ENCODE measurements at places on chromosomes 3 and 15.

DNA sequence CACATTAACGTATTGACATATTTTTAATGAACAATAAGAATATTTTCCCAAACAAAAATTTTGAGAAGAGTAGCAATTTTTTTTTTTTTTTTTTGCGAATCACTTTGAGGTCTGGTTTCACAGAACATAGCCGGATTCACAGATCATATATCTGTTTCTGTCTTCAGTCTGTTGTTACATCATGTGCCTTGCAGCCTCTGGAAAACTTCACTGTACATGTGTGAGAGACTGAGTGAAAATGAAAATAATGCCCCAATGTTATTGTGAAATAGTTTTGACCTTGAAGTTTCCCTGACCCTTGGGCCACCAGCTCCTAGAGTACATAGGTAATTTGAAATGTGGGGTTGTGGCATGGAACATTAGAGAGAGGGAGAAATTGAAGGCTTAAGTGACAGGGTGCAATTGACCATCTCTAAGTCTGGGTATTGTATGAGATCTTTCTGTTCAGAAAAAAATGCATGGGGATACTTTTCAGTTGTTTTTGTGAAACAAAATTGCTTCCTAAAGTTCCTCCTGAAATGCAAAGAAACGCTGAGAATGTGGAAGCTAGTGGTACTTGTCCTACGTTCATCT, 14.0 kb downstream of the ITPR1 start:
- no peak for DNase-seq

DNA sequence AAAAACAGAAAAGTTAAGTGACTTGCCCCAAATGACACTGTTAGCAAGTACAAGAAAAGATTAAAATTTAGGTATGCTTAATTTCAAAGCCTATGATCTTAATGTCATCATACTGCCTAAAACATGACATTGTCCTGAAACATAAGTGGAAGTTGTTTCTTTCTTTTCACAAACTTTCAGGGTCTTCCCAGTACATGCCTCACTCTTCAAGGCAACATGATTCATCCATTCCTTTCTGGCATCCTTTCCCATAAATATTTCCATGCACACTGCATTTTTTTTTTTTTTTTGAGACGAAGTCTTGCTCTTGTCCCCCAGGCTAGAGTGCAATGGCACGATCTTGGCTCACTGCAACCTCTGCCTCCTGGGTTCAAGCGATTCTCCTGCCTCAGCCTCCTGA, 42.5 kb upstream of the KPNA4 start:
- no peak for DNase-seq

GRCh38 chr3:79253271-79253670, 514.5 kb downstream of the ROBO1 start:
- DNase-seq, result no peak

DNA sequence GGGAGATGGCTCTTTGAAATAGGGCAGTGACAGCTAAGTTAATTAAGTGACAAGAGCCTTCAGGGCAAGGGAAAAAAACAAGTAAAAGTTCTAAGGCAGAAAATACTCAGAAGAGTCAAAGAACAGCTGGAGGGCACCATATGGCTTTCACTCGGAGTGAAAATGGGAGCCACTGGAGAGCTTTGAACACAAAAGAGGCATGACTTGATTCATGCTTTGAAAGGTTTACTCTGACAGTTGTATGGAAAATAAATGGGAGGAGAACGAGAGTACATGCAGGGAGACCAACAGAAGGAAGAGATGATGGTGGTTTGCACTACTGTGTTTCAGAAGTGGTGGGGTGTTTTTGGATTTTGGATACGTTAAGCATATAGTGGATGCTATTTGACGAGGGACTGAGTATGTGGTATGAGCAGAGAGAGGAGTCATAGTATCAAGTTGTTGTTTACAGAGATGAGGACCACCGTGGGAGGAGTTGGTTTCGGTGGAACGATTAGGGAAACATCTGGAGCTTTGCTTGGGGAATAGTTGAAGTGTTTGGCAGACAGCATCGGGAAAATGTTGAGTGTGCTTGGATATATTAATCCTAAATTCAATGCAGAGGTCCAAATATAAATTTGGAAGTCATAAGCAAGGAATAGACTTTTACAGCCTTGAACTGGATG, 411.5 kb downstream of the GABRG3 start:
- no peak for DNase-seq

DNA sequence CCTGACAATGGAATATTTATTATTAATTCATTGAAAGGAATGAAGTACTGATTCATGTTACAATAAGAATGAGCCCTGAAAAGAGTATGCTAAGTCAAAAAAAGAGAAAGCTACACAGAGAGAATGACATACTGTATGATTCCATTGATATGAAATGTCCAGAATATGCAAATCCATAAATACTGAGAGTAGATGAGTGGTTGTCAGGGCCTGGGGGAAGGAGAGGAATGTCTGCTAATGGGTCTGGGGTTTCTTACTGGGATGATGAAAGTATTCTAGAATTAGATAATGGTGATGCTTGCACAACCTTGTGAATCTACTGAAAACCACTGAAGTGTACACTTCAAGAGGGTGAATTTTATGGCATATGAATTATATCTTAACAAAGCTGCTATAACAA, 79.9 kb upstream of the HACD2 start:
- no peak for DNase-seq

GRCh38 chr3:187822402-187822801, 77.1 kb upstream of the BCL6 start:
- DNase-seq, result no peak

DNA sequence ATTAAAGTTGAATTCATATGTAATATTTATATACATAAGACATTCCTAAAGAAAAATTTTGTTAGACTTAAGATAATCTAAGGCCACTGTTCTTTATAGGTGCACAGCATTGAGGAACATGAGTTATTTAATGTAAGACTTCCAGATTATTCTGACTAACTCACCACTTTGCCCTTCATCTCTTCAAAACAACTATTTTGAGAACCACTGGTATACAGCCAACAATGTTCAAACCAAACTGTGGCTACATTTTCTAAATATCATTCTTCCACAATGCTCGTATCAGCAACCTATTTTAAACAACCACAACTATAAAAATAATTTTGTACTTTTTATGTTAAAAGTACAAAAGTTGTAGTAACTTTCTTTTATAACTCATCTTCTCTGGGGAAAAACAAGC, 199.8 kb upstream of the ALCAM start:
- no peak for DNase-seq

DNA sequence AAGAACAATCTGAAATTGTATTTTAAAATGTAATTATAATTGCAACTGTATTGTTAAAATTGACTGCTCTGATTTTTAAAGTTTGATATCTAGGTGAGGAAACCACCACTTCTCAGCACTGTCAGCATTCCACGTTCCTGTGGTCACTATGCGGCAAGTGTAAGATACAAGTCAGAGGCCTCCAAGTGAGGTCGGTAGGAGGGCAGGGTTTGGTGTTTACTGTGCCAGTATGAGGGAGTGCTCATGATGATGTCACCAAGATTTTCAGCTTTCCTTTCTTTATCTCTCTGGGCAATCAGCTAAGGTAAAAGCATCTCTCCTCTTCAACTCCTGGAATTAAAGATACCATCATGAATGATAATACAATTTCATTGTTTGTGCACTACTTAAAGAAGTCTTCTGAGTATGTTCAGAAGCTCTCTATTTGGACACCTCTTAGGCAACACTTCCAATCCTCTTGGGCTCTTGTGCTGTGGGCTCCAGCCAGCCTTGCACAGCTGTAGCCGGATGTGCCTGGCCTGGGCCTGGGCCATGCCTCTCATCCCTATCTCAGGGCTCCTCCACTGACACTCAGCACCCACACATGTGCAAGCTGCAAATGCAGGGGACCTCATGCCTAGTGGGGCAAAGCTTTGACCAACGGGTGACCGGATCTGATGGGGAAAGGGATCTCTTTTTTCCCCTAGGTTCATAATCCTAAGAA, 42.9 kb downstream of the CCR3 start:
- peak; percentile 47 for DNase-seq

GRCh38 chr15:96693990-96694517, 363.6 kb downstream of the NR2F2 start:
- DNase-seq, result no peak

- DNase-seq, result peak; percentile 86
Measured at GRCh38 chr3:170037463-170038433, at the start of gene GPR160. Gene GPR160, plus strand, starts transcription at chr3:170037995. Its CDS starts 45,978 bp downstream, at chr3:170083973.

DNA sequence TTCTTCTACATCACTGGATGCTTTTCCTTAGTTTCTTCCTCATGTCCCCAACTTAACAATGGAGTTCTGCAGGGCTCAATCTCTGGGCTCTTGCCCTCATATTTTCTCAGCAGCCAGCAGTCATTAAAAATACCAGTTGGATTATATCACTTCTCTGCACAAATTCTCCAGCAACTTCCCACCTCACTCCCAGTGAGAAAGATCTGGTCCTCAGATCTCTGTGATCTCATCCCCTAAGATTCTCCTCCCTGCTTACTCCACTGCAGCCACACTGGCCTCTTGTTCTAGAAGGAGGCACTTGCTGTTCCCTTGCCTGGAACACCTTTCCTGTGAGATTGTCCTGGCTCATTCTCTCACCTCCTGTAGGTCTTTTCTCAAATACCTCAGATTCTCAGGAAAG, 6.1 kb downstream of the ERICH6 start:
- no peak for DNase-seq

- DNase-seq, result no peak
Measured at GRCh38 chr15:64369078-64369607, 12.1 kb downstream of the PCLAF start.

DNA sequence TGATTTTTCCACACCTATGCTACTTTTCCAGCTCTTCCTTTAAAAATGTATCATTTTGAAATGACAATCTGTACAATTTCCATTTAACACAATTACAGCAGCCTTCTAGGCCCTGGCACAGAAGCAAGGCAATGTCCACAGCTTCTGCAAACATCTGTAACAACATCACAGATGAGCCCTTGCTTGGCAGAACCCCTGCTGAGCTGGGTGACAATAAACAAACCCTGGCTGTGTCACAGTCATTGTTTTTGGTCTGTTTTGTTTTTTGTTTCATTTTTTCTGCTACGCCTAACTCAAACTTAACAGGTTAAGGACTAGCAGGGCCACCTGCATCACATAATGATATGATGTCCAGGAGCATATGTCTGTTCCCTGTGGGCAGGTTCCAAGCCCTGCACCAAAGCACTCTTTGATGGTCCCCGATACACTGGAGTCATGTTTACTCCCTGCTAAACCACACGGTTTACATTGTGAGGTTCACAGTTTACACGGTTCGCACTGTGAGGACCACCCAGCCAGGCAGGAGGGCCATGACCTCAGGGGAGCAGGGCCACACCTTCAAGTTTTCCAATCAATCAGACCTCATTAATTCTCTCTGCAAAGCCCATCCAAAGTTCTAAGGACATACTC, 186.8 kb upstream of the CHRNA7 start:
- DNase-seq, result no peak
